T-helper 17 cell (primary cell): ENCODE measurements at places on chromosomes 4 and X. TPM values are rescaled to one million over a fixed set of nuclear protein-coding genes. Genes with fewer than 3 reads are reported as not detected.

MAGEB2 gene
- not detected for total RNA-seq

RLIM gene
- 55.2 TPM for total RNA-seq

SH2D1A gene
- 29.1 TPM for total RNA-seq

CD38 gene
- 1.4 TPM for total RNA-seq

MXRA5 gene
- not detected for total RNA-seq

DNA sequence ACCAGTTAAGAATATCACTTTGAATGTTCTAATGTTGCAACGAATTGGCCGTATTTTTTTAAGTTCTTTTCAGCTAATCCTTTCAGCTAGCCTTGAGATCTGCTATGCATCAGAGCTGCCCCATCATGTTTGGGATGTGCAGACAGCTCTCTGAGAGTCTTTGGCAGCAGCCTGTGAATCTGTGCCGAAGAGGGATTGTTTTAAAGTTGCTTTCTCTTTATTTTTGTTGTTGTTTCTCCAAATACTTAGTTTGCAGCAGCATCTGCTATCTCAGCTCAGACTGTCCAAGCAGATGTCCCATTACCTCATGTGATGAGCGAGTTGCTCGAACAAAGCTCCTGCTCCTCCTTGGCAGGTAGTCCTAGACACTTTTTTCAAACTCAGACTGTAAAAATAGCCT is 1002.5 kb upstream of the INTU start:
- H3K4me3 ChIP-seq, result no peak overlapping the region
- H3K27me3 ChIP-seq, result no peaks in the 10 kb centered on the region
- DNase-seq, result no peak
- no peak overlapping the region for H3K27ac ChIP-seq

GRCh38 chrX:97846718-97847237 is 963.1 kb downstream of the RPA4 start:
- DNase-seq, result no peak
- no peaks in the 10 kb centered on the region for H3K4me1 ChIP-seq
- no peak overlapping the region for H3K4me3 ChIP-seq

DNA sequence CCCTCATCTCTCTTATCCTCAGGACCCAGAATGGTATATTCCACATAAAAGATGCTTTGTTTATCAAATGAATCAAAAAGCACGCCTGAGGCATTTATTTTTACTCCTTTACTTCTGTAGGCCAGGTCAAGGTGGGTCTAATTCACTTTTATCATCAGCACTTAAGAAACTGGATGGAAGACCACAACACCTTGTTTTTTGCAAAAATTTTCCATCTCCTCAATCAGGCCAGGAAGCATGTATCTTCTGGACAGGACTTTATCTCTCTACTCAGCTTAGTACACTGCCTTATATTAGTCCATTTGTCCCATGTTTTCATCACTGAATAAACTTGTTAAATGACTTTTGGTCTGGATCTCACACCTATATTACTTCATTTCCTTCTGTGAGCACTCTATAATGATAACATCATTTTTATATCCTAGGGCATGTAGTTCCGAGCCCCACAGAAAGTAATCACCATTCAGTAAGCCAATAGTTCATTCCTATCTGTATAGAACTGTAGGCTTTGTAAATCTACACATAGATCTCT is 260.5 kb downstream of the CHIC1 start:
- peaks cover 4% of the 10 kb centered on the region for H3K27me3 ChIP-seq
- H3K36me3 ChIP-seq, result no peaks in the 10 kb centered on the region

DNA sequence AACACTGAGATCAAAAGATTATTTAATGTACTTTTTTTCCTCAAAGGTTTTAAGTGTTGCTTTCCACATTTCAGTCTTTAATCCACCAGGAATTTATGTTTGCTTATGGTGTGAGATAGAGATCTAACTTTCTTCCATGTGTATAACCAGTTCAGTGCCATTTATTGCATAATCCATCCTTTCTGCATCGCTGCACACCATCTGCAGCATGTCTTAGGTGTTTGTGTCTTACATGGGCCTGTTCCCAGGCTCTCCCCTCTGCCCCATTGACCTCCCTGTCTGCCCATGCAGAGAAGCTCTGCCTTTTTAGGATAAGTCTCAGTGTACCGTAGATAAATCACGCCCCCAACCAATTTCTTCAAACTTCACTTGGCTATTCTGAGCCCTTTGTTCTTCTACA is 30.3 kb downstream of the NSDHL start:
- H3K4me1 ChIP-seq, result no peaks in the 10 kb centered on the region
- no peaks in the 10 kb centered on the region for H3K27me3 ChIP-seq
- no peak overlapping the region for H3K27ac ChIP-seq
- H3K36me3 ChIP-seq, result no peaks in the 10 kb centered on the region
- DNase-seq, result no peak

DNA sequence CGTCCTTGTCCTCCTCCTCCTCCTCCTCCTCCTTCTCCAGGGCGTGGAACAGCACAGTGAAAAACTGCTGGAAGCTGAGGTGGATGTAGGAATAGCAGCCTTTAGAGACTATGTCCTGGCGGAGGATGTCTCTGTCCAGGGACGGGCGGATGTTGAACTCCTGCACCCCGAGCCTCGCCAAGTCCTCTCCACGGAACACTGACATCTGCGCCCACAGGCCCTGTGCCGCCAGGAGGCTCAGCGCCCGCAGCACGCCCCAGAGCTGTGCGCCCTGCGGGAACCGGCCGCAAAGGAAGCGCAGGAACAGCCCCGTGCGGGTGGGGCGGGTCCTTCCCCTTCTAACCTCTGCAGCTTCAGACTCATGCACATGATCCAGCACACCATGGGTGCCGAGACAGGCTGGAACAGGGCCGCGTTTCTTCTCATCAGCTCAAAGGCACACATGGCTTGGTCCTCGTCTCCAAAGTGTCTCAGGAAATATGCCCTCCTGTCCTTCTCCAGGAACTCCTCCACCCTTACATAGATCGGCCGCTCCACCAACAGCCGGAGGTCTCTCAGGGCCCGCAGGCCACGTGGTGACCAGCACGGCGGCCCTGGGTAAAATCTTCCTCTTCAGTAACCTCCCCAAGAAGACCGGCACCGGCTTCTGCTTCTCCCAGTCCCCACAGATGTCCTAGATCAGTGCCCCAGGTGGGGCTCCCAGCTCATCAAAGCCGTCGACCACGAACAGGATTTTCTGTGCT is 1.2 kb downstream of the NLRP2B start:
- H3K4me1 ChIP-seq, result no peaks in the 10 kb centered on the region
- DNase-seq, result no peak

GRCh38 chr4:88189881-88190585 is 31.6 kb upstream of the ABCG2 start:
- no peaks in the 10 kb centered on the region for H3K27me3 ChIP-seq
- no peak overlapping the region for H3K4me3 ChIP-seq
- H3K4me1 ChIP-seq, result peaks cover 6% of the 10 kb centered on the region
- no peak overlapping the region for H3K27ac ChIP-seq
- DNase-seq, result no peak

DNA sequence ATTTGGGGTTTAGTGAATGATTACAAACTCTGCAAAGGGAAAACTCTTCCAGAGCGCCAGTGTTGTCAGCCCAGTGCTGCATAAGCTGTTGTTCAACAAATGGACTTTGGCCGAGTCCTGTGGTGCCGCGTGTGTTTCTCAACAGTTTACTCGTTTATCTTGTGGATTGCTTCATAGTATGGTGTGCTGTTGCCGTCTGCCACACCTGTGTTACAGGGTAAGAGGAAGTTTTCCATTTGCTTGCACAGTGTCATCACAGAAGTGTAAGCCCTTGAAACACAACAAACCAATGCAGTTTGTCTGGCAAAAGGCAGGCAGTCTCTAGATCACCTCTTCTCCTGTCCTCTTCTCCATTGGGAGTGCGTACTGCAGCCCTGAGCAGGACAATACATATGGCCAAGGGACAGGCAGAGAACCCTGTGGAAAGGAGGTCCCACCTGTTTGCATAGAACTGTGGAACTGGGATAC is 66.3 kb downstream of the DCUN1D4 start:
- peaks cover 10% of the 10 kb centered on the region for H3K4me1 ChIP-seq
- no peaks in the 10 kb centered on the region for H3K27me3 ChIP-seq
- H3K27ac ChIP-seq, result no peak overlapping the region
- peaks cover 23% of the 10 kb centered on the region for H3K36me3 ChIP-seq

DNA sequence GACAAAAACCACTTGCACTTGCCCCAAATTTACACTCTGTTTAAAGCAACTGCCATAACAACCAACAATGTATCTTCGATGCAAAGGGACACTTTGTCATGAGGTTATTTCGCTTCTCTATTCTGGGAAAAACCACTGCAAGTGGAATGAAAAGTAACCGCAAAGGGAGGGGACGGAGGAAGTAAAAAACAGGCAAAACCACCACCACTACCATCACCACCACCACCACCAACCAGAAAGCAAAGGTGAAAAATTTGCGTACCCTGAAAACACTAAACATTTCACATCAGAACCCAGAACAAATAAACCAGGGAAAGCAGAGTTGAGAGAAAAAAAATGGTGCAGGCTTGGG is 1.2 kb upstream of the N4BP2 start:
- H3K4me3 ChIP-seq, result peak overlapping the region; percentile 97
- no peak for DNase-seq
- H3K27me3 ChIP-seq, result no peaks in the 10 kb centered on the region
- H3K4me1 ChIP-seq, result peaks cover 27% of the 10 kb centered on the region
- peaks cover 3% of the 10 kb centered on the region for H3K36me3 ChIP-seq

DNA sequence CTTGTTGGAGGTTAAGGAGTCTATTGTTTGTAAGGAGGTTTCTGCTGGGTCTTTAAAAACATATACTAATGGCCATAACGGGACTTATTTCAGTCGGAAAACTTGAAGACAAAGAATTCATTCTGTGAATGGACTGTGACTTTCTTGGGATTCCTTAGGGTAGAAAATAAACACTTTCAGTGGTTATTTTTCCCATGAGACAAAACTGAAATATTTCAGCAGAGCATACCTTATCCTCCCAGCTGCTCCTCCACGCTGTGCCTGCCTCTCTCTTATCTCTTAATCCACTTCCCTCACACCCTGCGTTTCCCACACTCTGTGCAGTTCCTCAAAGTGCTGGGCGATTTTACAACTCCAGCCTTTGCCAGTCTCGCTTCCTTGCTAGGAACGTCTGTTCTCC is 47.1 kb upstream of the SORBS2 start:
- H3K27ac ChIP-seq, result no peak overlapping the region
- no peaks in the 10 kb centered on the region for H3K4me1 ChIP-seq
- no peak for DNase-seq
- H3K36me3 ChIP-seq, result peaks cover 2% of the 10 kb centered on the region
- H3K4me3 ChIP-seq, result no peak overlapping the region
